ENCODE measurements at places on chromosomes 11 and 22.
A peak's percentile ranks its signal among the peaks of the same experiment; 100 is the strongest.

- DNase-seq, result no peak
These were observed 44.3 kb upstream of the IGSF9B start for GRCh38 chr11:134001088-134001487.

DNA sequence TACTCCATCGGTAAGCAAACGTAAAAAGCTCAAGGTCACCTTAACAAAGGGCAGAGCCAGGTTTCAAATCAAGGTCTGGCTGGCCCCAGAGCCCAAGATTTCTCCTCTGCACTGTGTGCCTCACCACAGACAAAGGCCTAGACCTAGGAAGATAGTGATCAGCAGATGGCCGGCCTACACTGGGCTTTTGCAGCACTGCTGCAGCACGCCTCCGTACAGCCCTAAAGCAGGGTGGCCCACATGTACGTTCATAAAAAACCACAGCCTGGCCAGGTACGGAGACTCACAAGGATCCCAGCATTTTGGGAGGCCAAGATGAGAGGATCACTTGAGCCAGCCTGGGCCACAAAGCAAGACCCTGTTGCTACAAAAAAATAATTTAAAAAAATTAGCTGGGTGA is 106.3 kb upstream of the PITPNB start:
- DNase-seq, result no peak

- no peak for DNase-seq
These were observed 12.1 kb downstream of the SSH3 start for GRCh38 chr11:67315325-67315909.

- no peak for DNase-seq
These were observed 24.5 kb upstream of the CCDC134 start for GRCh38 chr22:41775976-41776375.

GRCh38 chr11:111565114-111565720 is 24.7 kb downstream of the LAYN start:
- peak; percentile 90 for DNase-seq

GRCh38 chr11:84628871-84629620 is 998.1 kb downstream of the DLG2 start:
- no peak for DNase-seq

GRCh38 chr11:78691215-78691614 is 116.6 kb upstream of the NARS2 start:
- DNase-seq, result no peak

DNA sequence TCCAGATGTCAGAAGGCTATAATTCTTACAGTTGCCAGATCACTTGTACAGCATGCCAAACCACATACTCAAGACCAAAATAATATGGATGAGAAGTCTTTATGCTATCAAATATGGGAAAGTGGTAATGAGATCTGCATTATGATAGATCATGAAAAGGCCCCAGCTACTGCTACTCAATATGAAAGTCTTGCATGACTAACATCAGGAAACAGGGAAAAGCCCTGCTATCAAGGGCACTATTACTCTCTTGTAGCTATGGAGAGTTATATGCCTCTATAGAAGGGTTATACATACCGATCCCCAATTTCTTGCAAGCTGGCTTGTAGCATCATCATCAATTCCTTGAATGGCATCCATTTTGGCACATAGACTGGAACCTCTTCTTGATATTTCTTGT is 30.2 kb upstream of the TMPRSS5 start:
- DNase-seq, result no peak

GRCh38 chr11:62599069-62599696 is 2.5 kb downstream of the MTA2 start:
- DNase-seq, result peak; percentile 93

GRCh38 chr11:116043857-116044256 is 539.6 kb upstream of the CADM1 start:
- peak; percentile 61 for DNase-seq

Data from suppressor macrophage (primary cell).